ENCODE measurements at places on chromosomes 6 and 20.
A peak's percentile ranks its signal among the peaks of the same experiment; 100 is the strongest.

DNA sequence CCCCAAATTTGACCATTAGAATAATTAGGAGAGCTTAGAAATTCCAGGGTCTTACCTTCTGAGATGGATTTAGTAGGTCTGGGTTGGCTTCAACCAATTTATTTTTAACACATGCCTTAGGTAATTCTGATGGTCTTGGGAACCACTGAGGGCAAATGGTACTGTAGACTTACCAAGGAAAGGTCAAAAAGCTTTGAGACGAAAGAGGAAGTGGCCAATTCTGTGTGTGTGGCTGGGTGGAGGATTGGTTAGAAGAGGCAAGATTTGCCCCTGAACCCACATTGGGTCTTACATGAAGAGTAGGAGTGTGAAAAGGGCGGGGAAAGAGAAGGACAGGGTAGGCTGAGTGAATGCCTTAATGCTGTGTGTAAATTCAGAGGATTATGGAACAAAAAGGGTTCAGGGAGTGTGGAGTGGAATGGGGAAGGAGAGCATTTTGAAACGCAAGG is 2.7 kb downstream of the ITCH start:
- no peak for DNase-seq

GRCh38 chr20:23048283-23049200 is 930 bp downstream of the THBD start:
- DNase-seq, result peak; percentile 22

GRCh38 chr6:5599127-5599526 is 337.8 kb downstream of the FARS2 start:
- DNase-seq, result no peak

GRCh38 chr20:49835031-49835430 is 22.4 kb downstream of the SLC9A8 start:
- no peak for DNase-seq

DNA sequence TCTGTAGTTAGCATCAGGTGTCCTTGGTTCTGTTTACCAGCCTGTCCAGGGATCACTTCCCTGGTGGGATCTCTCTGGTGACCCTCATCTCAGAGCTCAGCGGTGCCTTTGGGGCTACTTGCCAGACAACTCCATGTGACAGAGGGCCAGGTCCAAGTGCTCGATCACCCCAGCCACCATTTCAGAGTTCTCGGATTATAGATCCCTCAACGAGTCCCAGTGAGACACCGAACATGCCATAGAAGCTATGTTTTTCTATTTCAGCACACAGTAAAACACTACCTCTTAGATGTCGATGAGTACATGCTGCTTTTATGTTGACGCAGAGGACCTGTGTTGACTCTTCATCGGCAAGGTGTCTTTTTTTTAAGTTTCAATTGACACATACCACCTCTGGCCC is 170.1 kb upstream of the AKAP12 start:
- peak; percentile 13 for DNase-seq

GRCh38 chr6:108630050-108630714 is 69.5 kb downstream of the FOXO3 start:
- DNase-seq, result no peak

DNA sequence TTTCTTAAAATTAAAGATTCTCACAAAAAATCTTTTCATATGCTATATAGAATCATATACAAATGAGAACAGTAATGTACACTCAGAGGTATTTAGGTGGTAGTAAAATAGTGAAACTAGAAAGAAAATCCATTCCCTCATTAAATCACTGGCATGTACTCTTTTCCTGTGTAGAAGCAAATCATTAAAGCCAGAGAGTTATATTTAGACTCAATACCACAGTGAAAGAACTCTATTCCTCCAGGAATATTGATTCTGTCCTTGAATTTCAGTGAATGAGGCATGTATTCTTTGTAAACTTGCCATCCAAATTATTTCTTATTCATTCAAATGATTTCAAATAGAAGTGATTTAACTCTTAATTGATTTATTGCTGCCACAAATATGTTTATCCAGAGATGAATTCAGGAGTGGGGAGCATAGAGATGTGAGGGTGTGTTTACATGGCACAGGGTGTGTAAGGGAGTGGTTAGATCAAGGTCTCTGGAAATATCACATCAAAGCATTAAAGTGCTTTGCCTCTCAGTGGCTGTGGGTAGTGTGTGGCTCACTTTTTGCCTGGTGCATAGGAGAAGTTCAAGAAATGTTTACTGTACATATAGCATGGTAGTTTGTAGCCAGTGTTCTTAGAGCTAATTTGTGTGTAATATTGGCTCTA is 141.2 kb downstream of the FAM83B start:
- no peak for DNase-seq

DNA sequence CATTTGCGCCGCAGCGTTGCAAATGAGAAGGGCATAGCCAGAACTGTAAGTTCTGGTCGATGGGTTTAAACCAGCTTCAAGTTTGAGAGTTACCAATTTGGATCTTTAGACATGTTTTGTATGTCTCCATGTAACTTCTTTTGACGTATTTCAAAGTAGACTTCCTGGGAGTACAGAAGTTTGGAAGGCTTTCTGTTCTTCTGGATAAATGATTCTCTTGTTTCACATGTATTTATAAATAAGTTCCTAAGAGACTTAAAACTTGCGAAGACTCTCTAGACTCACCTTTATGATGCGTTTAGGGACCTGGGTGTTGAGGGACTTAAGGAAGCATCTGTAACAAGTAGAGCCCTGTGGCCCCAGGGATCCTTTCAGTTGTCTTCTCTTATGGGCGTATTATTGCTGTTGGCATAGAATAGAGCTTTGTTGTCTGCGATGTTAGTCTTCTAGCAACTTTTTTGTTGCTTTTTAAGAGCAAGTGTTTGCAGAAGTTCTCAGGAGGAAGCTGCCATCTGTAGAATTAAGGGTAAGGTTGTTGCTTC is 1.3 kb downstream of the CDYL start:
- DNase-seq, result no peak

DNA sequence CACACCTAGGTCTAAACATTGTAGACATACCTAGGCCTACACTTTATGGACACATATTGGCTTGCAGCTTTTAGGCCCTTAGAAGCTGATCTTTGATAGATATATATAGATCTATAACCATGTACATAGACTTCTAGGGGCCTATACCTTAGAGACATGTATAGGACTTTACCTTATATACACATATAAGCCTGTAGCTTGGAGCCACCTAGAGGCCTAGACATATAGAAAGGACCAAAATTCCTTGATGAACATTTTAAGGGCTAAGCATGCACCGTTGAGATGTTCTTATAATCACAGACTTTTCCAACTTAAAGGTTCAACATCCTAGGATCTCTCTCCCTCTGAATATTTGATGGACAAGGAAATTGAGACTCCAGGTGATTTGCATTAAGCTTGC is 371.7 kb upstream of the SASH1 start:
- no peak for DNase-seq

- no peak for DNase-seq
Measured at GRCh38 chr20:43655937-43656336, 11.0 kb upstream of the MYBL2 start.

- no peak for DNase-seq
Measured at GRCh38 chr6:19865178-19865577, 28.0 kb downstream of the ID4 start.

DNA sequence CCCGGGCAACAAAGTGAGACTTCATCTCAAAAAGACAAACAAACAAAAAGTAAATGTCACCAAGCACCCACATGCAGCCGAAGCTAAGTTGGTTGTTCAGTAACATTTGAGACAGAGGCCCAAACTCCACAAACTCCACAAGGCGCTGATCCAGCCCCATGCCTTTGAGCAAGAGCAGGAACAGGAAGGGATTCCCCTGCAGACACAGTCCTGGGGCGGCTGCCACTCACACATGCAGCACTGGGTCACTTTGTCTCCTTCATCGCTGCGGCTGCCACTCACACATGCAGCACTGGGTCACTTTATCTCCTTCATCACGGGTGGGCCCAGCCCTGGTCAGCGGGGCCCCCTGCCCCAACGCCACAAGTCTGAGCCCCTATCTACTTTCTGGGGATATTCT is 246.9 kb upstream of the RREB1 start:
- DNase-seq, result no peak

- DNase-seq, result no peak
Measured at GRCh38 chr20:48770700-48771442, 56.9 kb downstream of the PREX1 start.

DNA sequence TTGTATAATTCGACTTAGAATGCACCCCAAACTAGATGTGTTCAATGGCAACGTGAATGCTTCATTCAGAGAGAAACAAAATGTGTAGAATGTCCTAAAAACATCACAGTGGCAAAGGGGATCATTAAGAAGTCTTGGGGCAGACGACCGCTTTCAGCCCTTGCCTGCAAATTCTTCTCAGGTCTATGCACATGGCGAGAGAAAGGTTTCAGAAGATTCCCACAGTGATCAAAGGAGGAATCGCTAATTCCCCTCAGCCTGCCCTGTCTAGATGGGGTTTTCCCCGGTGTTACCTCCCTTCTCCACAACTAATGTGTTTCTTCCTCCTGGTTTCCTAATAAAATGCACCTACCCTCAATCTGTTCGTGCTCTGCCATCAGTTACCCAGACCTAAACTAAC is 13.3 kb upstream of the NHSL1 start:
- DNase-seq, result no peak

GRCh38 chr20:2697768-2698167 is 5.2 kb downstream of the EBF4 start:
- DNase-seq, result no peak

GRCh38 chr20:9482180-9482579 is 32.2 kb upstream of the LAMP5 start:
- no peak for DNase-seq

- no peak for DNase-seq
Measured at GRCh38 chr20:8394308-8394945, 262.4 kb downstream of the PLCB1 start.

GRCh38 chr6:113169484-113169883 is 687.7 kb upstream of the MARCKS start:
- no peak for DNase-seq

GRCh38 chr6:6545616-6546317 is 42.8 kb upstream of the LY86 start:
- DNase-seq, result no peak

DNA sequence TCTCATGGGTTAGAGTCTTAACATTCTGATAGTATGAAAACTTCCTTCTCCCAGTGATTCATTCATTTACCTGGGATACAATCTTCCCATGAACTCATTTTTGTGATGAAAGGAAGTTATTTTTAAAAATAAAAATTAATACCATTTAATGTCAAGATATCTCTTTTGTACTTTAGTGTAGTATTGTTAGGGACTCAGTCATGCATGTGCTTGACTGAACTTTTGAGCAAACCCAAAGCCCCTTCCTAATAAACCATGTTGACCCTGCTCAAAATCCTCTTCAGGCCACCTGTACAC is 52.4 kb downstream of the RNF217 start:
- no peak for DNase-seq

DNA sequence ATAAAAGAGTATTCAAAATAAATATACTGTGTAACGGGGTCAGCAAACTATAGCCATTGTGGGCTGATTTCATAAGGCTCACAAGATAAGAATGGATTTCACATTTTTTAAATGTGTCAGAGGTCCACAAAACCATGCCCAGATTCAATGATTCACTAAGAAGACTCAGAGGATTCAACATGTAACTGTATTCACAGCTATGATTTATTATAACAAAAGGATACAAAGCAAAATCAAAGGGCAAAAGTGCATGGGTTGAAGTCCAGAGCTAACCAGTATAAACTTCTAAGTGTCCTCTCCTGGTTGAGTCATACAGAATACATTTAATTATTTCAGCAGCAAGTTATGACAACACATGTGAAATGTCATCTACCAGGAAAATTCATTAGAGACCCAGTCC is 49.2 kb downstream of the TBC1D32 start:
- DNase-seq, result no peak

DNA sequence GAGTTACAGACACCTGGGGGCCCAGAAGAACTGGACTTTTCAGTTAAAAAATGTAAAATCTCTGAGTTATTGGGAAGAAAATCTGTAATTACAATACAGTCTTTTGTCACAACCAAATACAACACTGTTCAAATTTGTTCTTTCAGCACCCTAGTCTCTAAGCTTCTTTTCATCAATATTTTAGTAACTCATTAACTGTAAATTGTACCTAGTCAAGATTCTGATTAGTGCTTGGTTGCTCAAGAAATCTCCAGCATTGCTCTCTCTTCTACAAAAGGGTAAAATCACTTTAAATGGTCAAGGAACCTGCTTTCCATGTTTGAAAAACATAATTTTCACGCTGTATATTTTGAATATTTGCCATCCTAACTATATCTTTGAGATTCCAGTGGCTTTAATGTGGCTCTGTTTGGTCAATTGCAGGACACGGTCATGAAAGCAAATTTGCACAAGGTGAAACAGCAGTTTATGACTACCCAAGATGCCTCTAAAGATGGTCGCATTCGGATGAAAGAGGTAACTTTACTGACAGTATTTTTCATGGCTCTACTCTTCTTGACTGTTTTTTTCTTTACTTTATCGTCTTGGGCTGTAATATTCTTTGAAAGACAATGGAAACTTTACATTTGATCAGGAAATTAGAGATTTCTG is 9.2 kb downstream of the SCGN start:
- no peak for DNase-seq

- DNase-seq, result no peak
Measured at GRCh38 chr6:152310371-152310954, 326.7 kb downstream of the SYNE1 start.

DNA sequence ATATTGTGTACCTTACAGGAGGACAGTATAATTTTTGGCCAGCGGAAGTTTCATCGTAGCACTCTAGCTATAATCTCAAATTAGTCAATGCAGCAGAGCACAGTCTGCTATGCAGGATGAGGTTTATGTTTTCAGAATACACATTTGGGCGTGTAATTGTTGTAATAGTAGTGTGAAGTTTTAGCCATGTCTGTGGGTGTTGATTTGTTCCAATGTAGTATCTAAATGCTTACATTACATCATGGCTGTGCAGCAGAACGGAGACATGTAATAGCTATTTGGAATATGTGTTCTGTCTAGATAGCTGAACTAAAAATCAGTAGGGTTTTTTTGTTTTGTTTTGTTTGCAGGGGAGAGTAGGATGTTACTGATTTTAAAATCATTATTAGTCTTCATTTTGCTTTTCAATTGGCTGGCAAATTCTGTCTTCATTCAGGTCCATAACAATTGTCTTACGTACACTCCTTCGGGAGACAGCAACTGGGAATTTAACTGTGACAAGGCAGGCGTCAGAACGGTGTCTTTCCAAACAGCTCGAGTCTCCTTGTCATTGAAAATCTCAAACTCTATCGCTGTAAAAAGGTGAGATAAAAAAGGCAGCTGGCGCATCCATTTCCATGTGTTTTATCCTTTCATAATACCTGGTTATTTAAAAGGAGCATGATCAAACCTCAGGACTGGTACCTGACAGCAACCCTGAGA is 65.1 kb upstream of the CDH4 start:
- no peak for DNase-seq

Measured in uterus (tissue), 4 donors.